ENCODE measurements at places on chromosomes 2 and 18.

GRCh38 chr2:46163098-46163430 lies 134.1 kb upstream of the EPAS1 start:
- DNase-seq, result peak; percentile 50

GRCh38 chr2:64001382-64002101 lies 17.7 kb downstream of the VPS54 start:
- DNase-seq, result no peak

DNA sequence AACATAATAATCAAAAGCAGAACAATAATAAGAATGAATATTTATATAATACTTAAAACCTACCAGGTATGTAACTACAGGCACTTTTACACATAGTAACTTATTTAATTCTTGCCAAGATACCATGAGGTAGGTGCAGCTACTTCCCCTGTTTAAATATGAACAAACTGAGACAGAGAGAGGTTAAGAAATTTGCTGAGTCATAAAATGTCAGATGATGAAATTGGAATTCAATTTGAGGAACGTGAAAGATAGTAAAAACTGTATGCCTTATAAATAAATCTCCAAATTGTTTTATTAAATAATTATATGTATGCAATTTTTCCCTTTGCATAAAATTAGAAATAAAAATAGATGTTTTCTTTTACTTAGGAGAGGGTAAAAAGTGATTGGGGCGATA lies 1103.3 kb upstream of the NRXN1 start:
- no peak for DNase-seq

DNA sequence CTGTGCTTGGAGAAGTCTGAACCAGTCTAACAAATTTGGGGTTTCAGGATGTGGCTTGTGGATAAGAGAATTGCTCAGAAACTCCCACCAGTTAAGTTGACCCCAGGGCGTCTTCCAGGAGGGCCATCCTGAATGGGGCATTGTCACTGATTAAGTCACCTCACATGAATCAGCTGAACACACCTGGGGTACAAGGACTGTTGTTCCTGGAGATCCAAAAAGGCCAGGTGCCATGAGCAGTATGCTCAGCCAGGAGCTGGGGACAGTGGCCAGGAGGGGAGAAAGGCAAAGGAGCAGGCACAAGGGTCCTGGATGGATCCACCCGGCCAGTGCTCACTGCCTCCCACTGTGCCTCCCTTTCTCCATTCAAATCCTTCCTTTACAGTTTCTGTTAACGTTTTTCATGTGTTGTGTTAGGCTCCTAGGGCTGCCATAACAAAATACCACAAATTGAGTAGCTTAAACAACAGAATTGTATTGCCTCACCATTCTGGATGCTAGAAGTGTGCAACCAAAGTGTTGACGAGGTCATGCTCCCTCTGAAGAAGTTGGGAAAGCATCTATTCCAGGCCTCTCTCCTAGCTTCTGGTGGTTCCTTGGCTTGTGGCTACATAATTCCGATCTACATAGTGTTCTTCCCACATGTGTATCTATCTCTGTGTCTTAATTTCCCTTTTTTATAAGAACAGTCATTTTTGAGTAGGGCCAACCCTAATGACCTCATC lies 33.4 kb downstream of the TRABD2A start:
- no peak for DNase-seq

- peak; percentile 40 for DNase-seq
Measured at GRCh38 chr2:231364961-231365810, 30.3 kb upstream of the B3GNT7 start.

GRCh38 chr2:16014802-16015201 lies 74.5 kb downstream of the MYCN start:
- no peak for DNase-seq

GRCh38 chr2:109370399-109371035 lies 241.5 kb downstream of the SH3RF3 start:
- no peak for DNase-seq

- DNase-seq, result peak; percentile 12
Measured at GRCh38 chr2:38178556-38179419, 102.8 kb upstream of the CYP1B1 start.

DNA sequence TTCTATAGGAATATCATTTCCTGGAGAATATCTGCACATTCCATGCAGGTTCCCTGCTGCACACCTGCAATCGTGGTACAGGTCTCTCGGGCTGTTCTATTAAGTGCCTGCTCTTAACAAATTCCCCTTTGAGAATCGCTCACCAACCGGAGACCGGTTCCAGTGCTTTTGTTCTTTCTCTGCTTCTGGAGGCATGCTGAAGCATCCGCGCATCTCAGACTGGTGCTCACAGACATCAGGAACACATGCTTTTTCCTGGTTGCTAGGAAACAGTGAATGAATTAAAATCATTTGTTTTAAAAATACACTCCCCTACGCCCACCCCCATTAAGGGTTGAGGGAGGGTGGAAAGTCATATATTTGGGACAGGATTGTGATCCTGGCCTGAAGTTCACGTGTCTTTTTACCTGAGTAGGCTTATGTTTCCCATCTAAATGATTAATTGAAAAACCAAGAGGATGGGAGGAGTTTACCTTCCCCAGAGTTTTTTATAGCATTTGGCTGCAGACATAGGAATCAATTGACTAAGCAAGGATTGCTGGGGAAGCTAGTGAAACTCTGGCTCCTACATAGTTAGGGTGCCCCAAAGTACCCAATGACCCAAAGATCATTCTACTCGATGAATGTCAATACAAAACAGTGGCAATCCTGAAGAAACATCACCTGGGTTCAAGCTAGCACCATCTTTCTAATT lies at the start of gene C2orf80:
Gene C2orf80, minus strand, starts transcription at position 221 of the 694 bp plus-strand sequence. CDS start 3,044 bp downstream, outside the sequence.
- DNase-seq, result no peak

DNA sequence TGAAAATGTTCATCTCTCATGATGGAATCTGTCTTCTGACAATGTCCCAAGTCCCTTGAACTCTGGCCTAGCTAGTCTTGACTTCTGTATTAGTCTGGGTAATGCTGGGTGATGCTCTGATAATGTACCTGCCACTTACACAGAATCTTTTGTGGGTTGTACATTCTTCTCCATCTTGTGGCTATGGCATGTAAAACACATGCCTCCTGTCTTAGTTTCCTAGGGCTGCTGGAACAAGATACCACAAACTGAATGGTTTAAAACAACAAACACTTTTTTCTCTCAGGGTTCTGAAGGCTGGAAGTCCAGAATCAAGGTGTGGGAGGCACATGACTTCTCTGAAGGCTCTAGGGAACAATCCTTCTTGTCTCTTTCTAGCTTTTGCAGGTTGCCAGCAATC lies 57.1 kb downstream of the RAPGEF4 start:
- no peak for DNase-seq

- DNase-seq, result no peak
Measured at GRCh38 chr2:105954891-105955290, 210.2 kb downstream of the NCK2 start.

Measured in common myeloid progenitor, CD34-positive (primary cell).